ENCODE measurements at places on chromosomes 4 and X.

GRCh38 chrX:111354496-111354895 is 57.5 kb downstream of the DCX start:
- no peak for DNase-seq

GRCh38 chrX:77346859-77347258 is 100.3 kb upstream of the FGF16 start:
- no peak for DNase-seq

- no peak for DNase-seq
Observed at GRCh38 chrX:101619364-101619763, 1.6 kb upstream of the ARMCX6 start.

- no peak for DNase-seq
Observed at GRCh38 chr4:4343038-4343437, 43.9 kb upstream of the NSG1 start.

- DNase-seq, result no peak
Observed at GRCh38 chr4:112916868-112917267, 132.6 kb upstream of the ANK2 start.

Measured in GM18507 (cell line).